Spleen (tissue), 13 donors: ENCODE measurements at places on chromosomes 7 and 10. TPM values are rescaled to one million over a fixed set of nuclear protein-coding genes. Genes with fewer than 3 reads are reported as not detected.

GRCh38 chr7:102456327-102456726 is 8.3 kb downstream of the ALKBH4 start:
- no peak for DNase-seq

- DNase-seq, result no peak
Observed at GRCh38 chr7:142716596-142716995, 32.7 kb upstream of the PRSS1 start.

GRCh38 chr7:21542891-21543527 is at the start of gene DNAH11:
TSS of gene DNAH11 (plus strand) at chr7:21543039. CDS start at chr7:21543246, 207 bp downstream.
- DNase-seq, result peak; percentile 77

- DNase-seq, result no peak
Observed at GRCh38 chr7:128974241-128974934, 36.7 kb downstream of the IRF5 start.

Gene CASP2
- total RNA-seq, result 36.0 TPM
